ENCODE measurements at places on chromosomes 16 and 17.
A peak's percentile ranks its signal among the peaks of the same experiment; 100 is the strongest.

- DNase-seq: no peak
Measured at GRCh38 chr17:18971801-18972200, 19.8 kb downstream of the SLC5A10 start.

- DNase-seq: no peak
Measured at GRCh38 chr17:7042501-7043181, 1.3 kb downstream of the SLC16A11 start.

GRCh38 chr17:49574323-49574781, 1.3 kb upstream of the NXPH3 start:
- DNase-seq: no peak

DNA sequence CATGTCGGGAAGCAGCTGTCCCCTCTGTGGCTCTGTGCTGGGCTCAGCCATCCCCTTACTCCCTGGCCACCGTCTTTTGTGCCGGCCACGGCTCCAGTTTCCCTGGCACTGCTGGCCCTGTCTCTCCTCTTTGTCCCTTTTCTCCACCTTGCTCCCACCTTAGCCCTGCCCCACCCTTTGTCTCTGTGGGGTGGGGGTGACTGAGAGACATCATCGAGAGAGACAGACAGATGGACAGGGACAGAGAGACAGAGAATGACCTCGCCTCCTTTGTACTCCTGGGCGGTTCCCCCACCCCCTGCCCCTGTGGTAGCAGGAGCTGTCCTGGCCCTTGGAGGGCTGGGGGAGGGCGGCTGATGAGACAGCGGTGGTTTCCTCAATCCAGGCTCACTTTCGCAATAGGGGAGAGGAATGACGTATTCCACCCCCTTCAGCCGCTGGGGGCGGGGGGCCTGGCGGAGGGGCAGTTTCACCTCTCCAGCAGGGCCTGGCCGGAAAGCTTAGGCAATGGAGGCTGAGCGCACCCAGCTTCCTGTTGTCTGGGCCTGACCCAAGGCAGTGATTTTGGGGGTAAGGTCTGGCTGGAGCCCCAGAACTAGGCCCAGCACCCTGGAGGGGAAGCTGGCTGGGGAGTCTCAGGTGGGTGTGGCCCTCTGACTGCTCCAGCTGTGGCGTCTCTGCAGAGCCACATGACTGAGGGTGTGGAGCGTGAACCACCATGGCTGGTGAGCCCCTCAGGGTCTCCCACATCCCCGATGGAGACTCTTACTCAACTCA, 7.3 kb downstream of the FMNL1 start:
- peak; percentile 97 for DNase-seq

- no peak for DNase-seq
Measured at GRCh38 chr16:82824408-82824807, 197.6 kb downstream of the CDH13 start.

DNA sequence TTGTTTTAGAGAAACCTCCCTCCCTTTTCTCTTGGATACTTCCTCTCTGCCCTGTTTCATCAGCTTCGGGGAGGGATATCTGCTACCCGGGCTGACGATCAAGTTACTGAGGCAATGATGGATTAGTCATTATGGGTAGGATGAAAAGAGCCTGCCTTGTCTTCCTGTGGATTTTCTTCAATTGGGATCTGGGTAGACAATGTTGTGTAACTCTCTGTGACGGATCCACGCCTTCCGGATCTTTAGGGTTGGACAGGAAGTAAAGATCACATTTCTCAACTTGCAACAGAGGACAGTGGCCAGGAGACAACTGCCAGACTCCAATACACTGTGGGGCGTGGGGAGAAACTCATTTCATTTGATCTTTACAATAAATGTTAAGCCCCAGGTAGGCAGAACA, 11.3 kb upstream of the CHST6 start:
- DNase-seq: peak; percentile 71

DNA sequence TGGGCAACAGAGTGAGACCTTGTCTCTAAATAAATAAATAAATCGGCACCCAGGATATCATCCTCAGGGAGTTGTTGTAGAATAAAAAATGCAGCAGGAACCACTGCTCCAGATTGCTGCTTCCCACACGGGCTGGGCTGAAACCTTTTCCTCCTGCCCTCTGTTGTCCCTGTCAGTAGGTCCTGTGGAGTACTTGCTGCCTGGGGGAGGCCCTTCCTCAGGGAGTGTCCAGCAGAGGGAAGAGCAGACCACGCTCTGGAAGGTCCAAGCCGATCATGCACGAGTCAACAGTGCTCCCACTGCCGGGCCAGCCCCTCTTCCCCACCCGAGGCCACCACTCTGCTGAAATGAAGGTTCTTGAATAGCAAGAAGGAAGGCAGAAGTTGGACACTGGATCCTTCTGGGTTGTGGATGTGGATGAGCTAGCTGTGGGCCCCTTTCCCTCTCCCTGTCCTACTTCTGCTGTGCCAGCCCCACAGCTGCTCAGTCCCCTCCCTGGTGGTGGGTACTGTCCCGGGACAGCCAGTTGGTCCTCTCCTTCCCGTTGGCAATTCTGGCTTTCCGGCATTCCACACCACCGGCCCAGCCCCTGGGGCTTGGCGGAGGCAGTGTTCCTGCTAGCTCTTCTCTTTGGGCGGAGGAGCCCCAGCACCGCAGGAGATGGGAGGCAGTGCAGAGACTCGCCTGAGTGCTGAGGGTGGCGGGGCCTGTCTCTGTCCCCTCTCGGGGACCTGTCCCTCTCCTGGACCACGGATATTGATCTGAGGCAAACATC, 10.8 kb downstream of the CDK5R1 start:
- no peak for DNase-seq

GRCh38 chr17:61442878-61443474, 9.2 kb upstream of the TBX4 start:
- no peak for DNase-seq

DNA sequence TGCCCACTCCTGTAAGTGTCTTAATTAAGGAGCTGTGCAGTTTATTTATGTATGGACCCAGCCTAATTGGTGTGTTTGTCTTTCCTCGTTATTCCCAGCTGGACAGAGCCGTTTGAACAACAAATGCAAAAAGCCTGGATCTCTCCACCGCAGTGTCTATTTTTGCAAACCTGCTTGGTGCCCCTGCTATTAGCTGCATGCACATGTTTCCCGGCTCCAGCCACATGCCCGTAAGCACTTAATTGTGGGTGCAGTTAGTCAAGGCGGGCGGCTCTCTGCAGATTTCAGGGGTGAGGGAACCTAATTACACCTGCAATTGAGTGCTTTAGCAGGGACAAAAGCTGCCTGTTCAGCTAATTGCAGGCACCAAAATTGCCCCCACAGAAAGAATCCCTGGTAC, 74.0 kb upstream of the GSE1 start:
- DNase-seq: no peak

- peak; percentile 88 for DNase-seq
Measured at GRCh38 chr17:77286641-77287431, 146.1 kb downstream of the SEC14L1 start.

- DNase-seq: peak; percentile 47
Measured at GRCh38 chr17:17351901-17352781, 49.0 kb downstream of the NT5M start.

DNA sequence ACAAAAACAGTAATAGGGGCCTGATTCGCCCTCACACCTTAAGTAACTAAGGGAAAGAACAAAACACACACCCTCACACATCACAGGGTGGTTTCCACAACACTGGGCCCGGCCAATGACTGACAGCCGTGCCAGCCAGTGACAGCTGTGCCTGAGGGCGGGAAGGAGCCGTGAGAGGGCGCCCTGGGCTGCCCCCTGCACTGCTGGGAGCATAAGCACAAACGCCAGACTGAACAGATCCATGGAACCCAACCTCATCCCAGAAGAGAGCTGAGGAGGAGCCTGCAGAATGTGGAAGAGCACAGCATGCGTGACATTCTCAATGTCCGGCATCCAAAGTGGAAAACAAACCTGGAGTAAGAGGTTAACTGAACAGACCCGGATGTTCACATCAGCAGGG, 16.0 kb downstream of the CSNK1D start:
- DNase-seq: no peak

GRCh38 chr17:66542967-66543520, 240.6 kb downstream of the PRKCA start:
- peak; percentile 75 for DNase-seq

DNA sequence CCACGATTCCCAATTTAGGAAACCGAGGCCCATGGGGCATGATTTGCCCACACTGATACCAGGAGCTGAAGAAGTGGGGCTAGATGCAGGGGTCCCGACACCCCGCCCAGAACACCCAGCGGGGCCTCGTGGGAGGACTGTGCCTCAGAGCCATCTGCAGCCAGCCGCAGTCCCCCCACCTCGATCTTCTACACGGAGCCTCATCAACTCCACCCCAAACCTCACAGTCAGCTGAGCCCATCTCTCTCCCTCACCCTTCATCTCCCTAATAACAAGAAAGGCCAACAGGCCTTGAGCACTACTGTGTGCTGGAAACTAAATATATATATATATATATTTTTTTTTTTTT, 4.2 kb downstream of the ITGAE start:
- DNase-seq: no peak

GRCh38 chr17:66021757-66022156, 170.2 kb downstream of the CEP112 start:
- no peak for DNase-seq

DNA sequence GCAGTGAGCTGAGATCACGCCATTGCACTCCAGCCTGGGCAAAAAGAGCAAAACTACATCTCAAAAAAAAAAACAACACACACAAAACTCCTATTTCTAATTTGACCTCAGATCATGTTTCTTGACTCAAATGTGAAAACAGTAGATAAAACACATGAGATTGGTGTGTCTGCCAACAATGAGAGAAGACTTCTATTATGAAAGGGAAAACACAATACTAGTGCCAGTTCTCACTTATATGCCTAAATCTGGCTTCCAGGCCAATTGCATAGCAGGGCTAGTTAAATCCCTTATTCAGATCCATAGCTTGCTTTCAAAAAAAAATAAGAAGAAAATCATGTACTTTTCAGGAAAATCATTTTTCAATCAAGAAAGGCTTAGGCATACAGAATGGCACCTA, 39.4 kb downstream of the AP1G1 start:
- DNase-seq: no peak

- no peak for DNase-seq
Measured at GRCh38 chr16:22685459-22685830, 128.5 kb upstream of the HS3ST2 start.
